Activated T-cell treated with anti-CD3 and anti-CD28 coated beads, Interleukin-2, amount 50 U/mL, for 24 hours (primary cell): ENCODE measurements at places on chromosomes 2 and 18.
A peak's percentile ranks its signal among the peaks of the same experiment; 100 is the strongest.

DNA sequence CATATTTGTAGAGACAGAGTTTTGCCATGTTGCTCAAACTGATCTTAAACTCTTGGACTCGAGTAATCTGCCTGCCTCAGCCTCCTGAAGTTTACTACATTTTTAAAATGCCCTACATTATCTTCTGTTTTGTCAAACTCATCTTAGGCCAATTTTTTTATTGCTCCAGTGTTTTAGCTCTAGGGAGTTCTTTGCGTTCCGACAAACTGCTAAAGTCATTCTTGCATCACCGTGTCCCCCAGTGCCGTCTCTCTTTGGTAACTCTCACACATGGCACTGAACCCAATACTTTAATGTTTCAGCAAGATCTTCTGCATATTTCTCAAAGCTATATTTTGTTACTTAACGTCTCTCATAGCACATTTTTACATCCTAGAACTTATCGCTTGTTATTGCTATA is 440.9 kb upstream of the NRXN1 start:
- no peak for DNase-seq

- no peak for DNase-seq
These were observed 266.8 kb downstream of the EN1 start for GRCh38 chr2:118580651-118581050.

GRCh38 chr2:98753801-98754200 is 22.9 kb upstream of the MGAT4A start:
- no peak for DNase-seq

DNA sequence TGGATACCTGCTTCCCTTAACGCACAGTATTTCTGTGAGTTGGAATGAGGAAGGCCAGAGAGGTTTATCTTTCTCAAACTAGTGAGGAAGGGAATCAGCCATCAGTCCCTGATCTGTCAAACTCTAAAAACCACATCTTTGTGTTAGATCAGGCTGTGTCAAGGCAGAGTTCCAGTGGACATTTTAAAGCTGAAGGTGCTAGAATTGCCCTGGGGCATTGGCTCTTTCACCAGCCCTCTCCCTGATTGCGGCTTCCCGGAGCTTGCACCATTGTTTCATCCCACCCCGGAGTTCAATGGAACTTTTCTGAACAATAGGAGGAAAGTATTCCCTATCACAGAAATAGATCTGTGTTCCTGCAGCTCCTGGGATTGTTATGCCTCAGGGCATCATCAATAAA is 110.2 kb downstream of the RNF144A start:
- no peak for DNase-seq

- peak; percentile 57 for DNase-seq
These were observed 188.2 kb downstream of the BCL2 start for GRCh38 chr18:63131106-63131958.

DNA sequence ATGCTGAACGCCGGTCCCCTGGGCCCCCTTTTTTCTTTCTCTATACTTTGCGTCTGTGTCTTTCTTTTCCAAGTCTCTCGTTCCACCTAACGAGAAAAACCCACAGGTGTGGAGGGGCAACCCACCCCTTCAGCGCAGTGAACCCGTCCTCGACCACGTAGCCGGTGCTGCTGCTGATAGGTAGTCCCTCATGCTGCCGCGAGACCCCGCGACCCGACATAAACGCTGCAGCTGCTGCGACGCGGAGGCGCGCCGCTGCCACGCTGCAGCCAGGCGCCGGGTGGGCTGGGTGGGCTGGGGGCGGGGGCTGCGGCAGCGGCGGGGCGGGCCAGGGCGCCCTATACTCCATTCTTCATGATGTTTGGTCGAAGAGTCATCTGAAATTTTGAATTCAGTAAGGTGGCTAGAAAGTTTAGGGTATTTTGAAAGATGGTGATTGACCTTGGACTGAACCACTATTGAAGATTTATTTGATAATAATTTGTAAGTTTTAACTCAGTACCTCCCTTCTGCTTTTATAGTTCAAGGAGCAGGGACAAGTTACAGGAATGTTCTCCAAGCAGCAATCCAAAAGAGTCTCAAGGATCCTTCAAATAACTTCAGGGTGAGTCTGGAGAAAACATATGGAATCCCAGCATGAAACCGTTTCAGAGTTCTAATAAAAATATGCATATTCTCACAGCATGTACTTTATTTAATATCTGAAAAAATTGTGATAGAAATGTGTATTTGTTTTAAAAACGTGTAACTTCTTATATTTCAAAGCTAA is 24.1 kb downstream of the CFLAR start:
- no peak for DNase-seq

DNA sequence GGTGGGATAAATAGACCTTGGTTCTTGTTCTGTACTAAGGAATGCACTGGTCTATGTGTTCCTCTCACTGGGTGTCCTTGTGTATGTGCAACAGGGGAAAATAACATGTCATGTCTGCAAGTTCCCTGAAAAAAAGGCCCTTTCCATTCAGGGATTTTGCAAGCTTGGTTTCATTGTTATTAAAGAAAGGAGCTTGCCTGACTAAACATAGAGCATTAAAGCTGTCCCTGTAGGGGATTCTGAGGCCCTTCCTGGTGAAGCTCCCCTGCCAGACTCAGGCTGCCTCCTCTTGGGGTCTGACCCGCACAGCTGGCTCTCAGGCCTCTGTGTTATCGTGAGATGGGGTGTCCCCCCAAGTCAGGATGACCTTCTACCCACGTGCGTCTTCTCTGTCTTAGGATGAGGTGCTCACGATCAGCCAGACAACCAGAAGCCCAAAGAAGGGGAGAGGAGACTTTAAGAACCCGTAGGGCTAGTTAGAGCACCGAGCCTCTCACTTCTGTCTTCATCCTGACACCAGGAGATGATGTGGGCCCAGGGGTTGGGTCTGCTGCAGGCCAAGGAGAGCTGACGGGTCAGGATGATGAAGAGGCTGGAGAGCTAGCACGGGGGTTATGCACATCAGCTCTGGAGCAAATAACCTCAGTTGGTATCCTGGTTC is 21.2 kb downstream of the CAPG start:
- no peak for DNase-seq

DNA sequence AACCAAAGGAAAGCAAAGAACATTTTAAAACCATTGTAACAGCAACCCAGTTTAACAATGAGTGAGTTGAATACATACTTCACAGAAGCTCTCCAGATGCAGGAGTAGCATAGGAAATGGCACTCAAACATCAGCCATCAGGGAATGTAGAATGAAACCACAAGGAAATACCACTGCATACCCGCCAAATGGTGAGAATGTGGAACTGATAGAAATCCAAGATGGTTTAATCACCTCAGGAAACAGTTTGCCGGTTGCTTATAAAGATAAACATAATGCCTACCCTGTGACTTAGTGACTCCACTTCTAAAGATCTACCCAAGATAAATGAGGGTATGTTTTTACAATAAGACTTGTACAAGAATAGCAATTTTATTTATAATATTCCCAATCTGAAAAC is 132.0 kb downstream of the GALNT1 start:
- DNase-seq, result no peak

GRCh38 chr2:186135686-186136085 is 350.4 kb upstream of the ZC3H15 start:
- no peak for DNase-seq

GRCh38 chr2:48247206-48247605 is 282.7 kb upstream of the STON1 start:
- DNase-seq, result no peak

GRCh38 chr2:59903994-59904544 is 649.4 kb downstream of the BCL11A start:
- DNase-seq, result no peak

DNA sequence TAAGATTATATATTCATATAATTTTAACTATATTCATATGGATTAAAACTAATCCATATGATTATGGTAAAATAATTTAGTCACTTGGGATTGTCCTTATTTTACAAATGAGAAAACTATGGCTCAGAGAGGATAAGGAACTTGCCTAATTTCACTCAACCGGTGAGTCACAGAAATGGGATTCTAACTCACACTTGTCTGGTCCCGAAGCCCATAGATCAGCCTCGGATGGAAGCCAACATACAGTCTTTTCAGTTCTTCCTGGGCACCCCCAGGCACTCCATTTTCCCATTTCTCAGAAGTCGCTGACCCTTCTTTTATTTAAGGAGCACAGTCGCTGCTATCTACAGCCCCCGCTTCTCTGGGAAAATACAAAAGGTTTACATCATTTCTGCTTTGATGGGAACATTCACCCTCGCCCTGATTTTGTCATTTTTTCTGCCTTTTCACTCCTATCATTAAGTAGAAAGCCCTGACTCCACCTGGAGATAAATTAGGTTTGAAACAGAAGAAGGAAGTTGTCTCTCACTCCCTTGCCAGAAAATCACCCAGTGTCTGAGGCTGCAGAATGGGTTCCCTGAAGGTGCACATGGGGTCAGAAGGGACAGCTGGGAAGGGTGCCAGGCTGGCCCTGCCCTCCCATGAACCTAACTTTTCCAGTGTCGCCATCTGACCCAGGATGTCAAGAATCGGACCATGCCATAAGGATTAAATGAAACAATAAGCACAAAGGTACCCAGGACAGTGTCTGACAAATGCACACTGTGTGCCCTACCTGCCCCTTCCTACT is 36.6 kb downstream of the CYP1B1 start:
- DNase-seq, result no peak

GRCh38 chr18:35811896-35812295 is 160.6 kb upstream of the RMP24 start:
- DNase-seq, result no peak

DNA sequence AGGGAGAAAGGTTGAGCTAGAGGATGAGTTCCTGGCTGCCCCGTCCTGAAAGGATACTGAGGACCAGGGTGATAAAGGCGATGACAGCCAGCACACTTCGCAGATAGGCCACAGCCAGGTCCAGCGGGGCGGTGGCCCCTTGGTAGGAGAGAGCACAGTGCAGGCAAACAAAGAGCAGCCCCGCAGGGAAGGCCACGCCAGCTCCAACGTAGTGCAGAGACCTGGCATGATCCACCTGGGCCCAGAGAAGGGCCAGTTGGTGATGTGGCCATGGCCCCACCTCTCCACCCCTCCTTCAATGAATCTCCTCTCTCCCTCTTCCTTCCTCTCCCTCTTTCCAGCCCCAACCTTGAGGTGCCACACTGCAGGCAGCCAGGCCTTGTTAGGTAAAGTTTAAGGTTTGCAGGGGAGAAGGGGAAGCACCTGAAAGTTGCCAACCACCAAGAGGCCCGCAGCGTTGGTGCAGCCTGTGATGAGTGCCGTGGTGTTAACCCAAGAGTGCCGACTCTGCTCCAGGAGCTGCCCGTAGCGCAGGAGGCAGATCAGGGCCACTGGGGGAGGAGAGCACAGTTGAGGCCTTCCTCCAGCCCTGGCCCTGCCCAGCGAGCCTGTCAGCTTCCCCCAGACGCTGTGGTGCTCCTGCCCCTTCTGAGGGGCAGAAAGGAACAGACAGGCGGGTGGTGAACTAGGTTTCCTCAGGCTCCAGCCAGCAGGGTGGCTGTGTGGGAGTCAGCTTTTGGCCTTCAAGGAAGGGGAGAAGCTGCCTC is 2.8 kb downstream of the TMEM150A start:
- no peak for DNase-seq

DNA sequence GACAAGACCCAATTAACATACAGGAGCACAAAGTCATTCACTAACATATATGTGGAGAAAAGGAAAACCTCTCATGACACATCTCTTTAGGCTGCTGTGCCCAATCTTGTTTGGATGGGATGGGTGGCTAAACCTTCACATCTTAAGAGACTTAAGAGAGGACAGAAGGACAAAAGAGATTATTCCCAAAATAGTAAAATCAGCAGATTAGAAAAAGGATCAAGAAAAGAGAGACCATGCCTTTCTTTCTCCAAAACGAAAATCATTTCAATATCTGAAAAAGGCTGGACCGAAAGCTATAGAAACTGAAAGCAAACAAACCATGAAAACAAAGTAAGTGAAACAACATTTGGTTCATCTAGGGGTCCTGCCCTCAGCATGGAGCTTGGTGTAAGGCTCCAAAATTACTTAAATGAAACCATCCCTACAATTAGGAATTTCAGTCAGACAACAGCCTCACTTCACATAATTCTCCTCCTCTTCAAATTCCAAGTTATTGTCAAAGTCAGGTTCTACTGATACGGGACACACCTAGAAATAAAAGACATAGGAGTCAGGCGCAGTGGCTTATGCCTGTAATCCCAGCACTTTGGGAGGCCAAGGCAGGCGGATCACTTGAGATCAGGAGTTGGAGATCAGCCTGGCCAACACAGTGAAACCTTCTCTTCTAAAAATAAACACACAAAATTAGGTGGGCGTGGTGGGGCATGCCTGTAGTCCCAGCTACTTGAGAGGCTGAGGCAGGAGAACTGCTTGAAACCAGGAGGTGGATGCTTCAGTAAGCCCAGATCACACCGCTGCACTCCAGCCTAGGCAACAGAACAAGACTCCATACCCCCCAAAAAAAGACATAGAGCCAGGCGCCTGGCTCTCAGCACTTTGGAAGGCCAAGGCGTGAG is 5.2 kb downstream of the STARD7 start:
- no peak for DNase-seq

DNA sequence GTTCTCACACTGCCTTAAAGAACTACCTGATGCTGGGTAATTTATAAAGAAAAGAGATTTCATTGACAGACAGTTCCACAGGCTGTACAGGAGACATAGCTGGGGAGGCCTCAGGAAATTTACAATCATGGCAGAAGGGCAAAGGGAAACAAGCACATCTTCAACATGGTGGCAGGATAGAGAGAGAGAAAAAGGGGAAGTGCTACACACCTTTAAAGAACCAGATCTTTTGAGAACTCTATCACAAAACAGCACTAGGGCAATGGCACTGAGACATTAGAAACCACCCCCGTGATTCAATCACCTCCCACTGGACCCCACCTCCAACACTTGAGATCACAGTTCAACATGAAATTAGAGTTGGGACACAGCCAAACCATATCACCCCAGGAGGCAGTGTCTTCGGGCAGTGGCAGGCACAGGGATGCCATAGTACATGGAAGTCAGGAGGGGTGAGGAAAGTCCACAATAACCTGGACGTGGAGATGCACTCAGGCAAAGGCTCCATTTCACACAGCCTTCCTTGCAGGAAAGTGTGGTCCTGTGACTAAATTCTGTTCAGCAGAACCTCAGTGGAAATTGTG is 120.4 kb upstream of the SERPINE2 start:
- no peak for DNase-seq

GRCh38 chr2:73293534-73294171 is at the start of gene EGR4:
TSS of gene EGR4 (minus strand) at chr2:73293548. CDS start at chr2:73293317, 231 bp downstream.
- DNase-seq, result peak; percentile 90

GRCh38 chr2:128157644-128158043 is 66.6 kb downstream of the UGGT1 start:
- no peak for DNase-seq

DNA sequence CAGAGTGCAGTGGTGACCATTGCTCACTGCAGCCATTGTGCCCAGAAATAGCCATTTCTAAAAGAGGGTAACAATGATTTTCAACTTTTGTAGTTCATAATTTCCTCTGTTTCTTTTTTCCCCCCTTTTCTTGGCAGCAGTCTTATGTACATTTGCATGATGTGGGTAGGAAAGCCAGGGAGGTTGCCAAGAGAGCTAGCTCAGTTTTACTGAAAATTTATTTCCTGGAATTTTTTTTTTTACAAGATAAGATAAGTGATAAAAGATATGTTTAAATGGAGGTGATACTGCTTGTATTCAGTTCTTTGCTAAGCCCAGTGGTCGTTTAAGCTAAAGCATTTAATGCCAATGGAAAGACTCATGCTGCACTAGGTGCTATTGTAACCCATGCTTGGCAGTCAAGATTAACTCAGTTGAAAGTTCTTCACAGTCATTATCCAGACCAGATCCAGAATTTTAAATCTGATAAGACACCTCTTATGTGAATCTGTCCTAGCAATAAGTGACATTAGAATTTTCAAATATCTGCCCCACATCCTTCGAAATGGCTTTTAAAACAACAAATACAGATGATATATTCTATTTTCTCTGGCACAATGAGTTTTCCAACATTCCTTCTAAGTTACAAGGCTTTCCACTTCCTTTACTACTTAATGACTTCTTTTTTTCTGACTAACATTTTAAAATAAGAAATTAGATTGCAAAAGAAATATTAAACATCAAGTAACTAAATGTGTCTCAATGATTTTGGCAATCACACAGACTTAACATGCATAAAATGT is 4.4 kb upstream of the ATP8B1 start:
- no peak for DNase-seq
